ENCODE measurements at places on chromosomes 1 and 21.

GRCh38 chr1:26389604-26390247 is 17.2 kb upstream of the ZNF683 start:
- DNase-seq, result no peak

GRCh38 chr1:206856674-206857464 is 8.6 kb upstream of the IL20 start:
- no peak for DNase-seq

DNA sequence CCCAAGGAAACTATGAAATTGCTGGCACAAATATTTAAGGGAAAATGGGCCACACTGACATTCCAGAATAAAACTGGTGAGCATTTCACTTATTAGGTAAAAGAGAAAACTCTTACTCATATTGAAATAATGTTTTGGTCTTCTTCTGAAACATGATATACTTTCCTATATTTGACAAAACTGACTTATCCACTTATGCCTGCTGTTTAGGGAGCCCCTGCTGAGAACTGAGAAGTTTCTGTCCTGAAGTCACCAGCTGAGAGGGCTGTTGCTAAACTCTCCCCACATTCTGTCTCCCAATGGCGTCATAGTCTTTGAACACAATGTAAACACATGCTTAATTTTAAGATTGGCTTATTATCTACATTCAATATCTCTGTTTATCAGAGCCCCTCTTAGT is 46.8 kb upstream of the ZC3H11B start:
- DNase-seq, result no peak

DNA sequence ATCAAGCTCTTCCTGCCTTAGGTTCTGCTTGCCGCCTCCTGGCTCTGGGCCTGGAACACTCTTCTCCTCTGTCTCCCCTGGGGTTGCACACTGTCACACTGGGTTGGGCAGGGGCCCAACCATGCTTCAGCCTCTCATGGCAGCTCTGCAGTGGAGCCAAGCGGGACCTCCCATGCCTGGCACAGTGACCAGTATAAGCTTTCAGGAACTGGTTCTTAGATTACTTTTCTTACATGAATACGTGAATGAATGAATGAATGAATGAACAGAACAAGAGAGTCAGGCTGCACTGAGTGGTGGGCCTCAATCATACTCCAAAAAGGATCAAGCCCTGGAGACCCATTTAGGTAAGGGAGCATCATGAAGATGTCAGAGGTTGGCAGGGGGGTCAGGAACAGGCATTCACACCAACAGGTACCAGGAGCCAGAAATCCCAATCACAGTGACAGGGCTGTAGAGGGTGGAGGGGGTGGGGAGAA is 30.8 kb upstream of the TMEM125 start:
- no peak for DNase-seq

DNA sequence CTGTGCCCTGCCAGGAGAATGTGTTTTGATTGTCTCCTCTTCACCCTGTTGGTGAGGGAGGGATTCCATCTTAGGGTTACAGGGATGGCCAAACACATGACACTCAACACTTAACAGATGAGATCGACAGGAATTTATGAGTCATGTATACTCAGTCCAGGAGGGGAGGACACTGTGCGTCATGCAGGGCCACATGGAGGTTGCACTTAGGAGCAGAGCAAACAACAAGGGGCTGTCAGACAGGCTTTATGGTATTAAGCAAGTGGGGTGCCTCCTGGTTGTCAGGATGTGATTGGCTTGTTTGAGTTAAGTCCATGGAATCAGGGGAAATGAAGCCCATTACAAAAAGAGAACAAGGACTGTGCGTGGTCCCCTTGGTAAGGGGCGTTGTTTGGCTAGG is 26.9 kb downstream of the EDARADD start:
- DNase-seq, result no peak

- peak; percentile 75 for DNase-seq
Observed at GRCh38 chr1:155272466-155273342, 600 bp downstream of the CLK2 start.

GRCh38 chr1:58584082-58584895 is 7.2 kb upstream of the TACSTD2 start:
- no peak for DNase-seq

- peak; percentile 17 for DNase-seq
Observed at GRCh38 chr1:112673592-112674439, 643 bp upstream of the MOV10 start.

DNA sequence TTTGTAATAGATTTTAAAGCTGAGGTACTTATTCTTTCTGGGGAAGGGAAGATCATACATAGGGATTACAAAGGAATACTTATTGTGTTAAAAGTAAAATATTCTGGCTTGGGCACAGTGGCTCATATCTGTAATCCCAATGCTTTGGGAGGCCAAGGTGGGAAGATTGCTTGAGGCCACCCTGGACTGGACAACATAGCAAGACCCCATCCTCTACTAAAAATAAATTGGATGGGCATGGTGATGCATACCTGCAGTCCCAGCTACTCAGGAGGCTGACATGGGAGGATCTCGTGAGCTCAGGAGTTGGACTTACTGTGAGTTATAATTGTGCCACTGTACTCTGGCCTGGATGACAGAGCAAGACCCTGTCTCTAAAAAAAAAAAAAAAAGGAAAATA is 27.6 kb downstream of the GABPB2 start:
- no peak for DNase-seq

DNA sequence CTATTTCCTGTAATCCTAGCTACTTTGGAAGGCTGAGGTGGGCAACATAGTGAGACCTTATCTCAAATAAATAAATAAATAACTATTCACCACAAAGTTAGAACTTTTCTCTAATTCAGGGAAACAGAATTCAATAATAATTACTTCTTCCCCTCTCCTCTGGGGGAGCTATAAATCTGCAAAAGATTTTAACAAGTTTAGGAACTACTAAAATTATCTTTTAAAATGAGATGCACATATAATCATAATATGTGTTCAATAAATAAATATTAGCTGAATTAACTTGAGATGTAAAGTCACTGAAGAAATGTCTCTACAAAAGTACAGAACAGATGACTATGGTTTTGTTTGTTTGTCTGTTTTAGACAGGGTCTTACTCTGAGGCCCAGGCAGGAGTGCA is 14.1 kb downstream of the WDR47 start:
- DNase-seq, result no peak

DNA sequence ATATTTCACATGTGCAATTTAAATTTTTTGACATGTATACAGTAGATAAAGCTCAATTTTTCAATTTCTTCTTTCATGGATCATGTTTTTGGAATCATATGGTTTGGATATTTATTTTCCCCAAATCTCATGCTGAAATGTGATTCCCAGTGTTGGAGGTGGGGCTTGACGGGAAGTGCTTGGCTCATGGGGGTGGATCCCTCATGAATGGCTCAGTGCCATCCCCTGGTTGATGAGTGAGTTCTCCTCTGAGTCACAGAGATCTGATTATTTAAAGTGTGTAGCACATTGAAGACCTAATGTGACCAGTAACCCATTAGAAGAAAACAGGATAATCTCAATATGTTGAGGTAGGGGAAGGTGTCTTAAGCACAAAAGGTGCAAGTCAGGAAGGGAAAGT is 9.1 kb upstream of the IFI16 start:
- no peak for DNase-seq

GRCh38 chr1:66035616-66036245 is 243.0 kb downstream of the PDE4B start:
- DNase-seq, result no peak

DNA sequence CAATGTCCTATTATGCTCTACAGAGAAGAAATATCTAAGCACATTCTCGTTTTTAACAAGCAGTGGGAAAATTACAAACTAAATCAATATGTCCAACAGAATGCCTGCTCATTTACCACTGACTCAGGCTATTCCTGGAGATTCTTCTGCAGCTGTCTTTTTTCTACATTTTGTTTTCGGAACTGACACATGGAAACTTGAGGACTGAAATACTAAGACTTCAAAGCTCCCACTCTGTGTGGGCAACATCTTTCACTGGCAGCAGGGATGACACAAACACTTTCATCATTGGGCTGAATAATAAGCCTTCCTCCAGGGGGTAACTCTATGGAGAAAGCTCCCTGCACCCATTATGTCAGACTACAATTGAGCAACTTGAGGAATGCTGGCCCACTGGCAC is 175.5 kb upstream of the NCAM2 start:
- DNase-seq, result no peak

- DNase-seq, result peak; percentile 83
Observed at GRCh38 chr1:156025876-156026275, 5.1 kb upstream of the SSR2 start.

DNA sequence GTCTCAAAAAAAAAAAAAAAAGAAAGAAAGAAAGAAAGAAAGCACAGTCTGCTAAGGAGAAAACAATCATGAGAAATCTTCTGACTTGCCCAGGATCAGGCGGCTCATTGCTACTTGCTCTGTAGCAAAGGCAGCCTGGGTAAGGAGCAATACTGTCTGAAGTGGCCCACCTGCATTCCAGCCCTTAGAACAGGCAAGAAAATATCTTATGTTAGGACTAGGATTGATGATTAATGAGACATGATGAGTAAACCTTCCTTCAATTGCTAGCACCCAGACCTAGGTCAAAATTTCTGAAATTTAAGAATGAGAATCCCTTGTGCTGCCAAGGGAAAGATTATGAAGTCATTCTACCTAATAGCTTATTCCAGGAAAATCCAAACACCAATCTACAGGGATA is 140.8 kb downstream of the DSCAM start:
- DNase-seq, result no peak

GRCh38 chr1:71047635-71048607 is at the start of gene PTGER3:
TSS of gene PTGER3 (minus strand) at chr1:71047816. CDS start at chr1:71047577, 239 bp downstream.
- DNase-seq, result peak; percentile 50

DNA sequence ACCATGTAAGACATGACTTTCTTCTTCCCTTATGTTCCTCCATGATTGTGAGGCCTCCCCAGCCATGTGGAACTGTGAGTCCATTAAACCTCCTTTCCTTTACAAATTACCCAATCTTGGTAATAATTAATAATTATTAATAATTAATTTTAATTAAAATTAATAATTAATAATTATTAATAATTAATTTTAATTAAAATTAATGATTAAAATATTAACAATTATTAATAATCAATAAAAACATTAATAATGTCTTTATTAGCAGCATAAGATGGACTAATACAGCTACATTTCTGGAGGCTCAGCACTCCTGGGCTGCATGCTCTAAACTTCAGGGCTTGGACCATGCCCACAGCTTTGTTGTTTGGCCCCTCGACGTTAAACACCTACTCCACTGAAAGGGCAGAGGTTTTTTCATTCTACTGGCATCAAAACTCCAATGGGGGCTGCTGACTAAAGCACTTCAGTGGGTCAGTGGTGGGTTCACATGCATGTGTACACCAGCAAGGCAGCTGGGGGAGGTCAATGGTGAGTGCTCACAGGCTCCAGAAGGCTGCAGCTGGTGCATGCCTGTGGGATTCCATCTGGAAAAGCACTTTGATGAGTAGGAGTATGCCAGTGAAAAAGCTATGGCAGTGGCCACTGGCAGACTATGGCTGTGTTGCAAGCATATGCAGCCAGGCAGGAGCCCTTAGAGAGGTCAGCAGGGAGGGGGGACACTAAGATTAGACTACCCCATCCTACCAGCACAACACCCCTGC is 561.3 kb downstream of the NCAM2 start:
- no peak for DNase-seq

- no peak for DNase-seq
Observed at GRCh38 chr1:114081437-114082303, 72.0 kb downstream of the SYT6 start.

GRCh38 chr1:61672376-61672775 is 52.6 kb downstream of the TM2D1 start:
- DNase-seq, result no peak

DNA sequence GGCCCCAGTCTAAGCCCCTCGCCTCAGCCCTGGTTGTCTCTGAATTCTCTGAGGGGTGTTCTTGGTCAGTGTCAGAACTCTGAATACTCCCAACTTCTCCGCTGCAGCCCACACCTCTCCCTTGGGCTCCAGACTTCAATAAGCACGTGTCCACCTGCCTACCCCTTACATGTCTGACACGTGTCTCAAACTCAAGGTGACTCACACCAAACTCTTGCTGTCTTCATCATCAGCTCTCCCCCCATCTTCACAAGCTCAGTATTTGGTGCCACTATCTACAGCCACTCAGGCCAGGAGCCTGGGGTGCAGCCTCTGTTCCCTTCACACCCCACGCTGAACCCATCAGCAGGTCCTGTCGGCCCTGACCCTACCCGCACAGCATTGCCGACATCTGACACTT is 18.8 kb upstream of the UBXN10 start:
- DNase-seq, result no peak

DNA sequence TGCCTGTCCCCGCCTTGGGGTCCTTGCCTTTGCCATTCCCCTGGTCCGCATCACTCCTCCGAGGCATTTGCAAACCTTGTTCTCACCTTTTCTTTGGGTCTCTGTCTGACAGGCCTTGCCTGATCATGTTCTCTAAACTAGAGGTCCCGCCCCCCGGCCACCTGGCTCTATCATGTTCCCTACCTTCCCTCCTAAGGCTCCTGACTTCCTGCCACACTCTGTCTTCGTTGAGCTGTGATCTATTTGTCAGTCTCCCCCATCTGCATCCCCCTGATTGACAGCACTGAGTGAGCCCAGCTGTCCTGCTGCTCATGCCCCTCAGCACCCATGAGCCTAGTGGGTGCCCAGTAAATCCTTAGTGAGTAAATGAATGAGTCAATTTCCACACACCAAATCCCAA is 22.8 kb downstream of the ERG start:
- DNase-seq, result no peak

DNA sequence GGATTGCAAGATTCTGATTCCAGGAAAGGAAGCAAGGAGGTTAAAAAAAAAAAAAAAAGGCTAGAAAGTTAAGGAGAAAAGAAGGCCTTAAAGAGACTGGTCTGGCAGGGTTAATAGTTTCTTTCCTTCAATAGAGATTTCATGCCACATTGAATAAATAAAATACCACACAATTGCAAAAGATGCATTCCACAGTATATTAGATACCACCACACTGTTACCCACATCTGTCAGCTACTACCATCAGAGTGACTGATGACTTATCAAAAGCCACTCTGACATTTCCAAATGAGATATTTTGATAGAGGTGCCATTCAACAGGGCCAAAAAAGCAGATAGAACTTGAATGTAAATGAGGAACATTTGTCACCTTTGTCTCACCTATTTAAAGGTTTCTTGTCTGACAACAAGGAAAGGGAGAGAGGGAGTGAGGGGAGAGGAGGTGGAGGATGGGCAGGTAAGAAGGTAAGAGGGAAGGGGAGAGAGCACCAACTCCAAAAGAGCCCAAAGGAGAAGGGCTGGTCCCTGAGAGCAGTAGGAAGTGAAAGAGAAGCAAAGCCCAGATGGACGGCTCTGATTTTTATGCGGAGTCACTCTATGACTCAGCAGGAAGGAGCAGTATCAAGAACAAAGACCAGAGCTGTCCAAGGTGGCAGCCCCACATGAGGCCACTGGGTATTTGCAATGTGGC is 38.3 kb downstream of the LRRN2 start:
- DNase-seq, result peak; percentile 33

Measured in SK-N-DZ (cell line).